ENCODE measurements at places on chromosomes 6 and 20.
A peak's percentile ranks its signal among the peaks of the same experiment; 100 is the strongest.

DNA sequence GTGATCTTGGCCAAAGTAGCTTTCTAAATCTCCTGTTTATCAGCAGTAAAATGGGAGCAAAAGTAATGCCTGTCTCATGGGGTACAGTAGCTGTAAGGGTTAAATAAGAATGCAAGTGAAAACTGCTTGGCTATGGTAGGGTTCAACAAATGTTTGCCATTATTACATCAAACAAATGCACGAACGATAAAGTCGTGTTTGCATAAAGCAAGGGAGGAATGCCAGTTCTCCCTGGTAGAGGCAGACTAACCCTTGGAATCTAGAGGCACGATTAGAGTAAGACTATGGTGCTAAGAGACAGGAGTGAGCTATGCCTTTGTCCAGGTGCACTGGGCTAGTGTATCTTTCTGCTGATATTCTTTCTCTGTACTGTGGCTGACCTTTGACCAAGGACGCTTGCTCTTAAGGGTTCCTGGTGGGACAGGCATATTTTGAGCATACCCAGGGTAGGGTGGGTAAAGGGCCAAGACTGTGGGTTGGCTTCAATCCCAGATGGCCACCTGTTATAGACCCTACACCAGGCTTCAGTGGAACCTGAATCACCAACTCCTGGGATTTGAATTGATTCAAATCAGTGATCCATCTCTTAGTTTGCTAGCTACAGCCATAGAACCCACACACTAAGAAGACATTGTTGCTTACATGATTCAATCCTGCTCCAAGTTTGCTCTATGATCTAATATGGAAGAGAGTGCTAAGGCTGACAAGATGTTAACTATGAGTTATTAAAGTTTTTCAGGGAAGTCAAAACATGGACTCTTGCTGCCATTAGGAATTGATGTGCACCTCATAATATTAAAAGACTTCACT, 139.9 kb downstream of the CCDC170 start:
- DNase-seq, result no peak

DNA sequence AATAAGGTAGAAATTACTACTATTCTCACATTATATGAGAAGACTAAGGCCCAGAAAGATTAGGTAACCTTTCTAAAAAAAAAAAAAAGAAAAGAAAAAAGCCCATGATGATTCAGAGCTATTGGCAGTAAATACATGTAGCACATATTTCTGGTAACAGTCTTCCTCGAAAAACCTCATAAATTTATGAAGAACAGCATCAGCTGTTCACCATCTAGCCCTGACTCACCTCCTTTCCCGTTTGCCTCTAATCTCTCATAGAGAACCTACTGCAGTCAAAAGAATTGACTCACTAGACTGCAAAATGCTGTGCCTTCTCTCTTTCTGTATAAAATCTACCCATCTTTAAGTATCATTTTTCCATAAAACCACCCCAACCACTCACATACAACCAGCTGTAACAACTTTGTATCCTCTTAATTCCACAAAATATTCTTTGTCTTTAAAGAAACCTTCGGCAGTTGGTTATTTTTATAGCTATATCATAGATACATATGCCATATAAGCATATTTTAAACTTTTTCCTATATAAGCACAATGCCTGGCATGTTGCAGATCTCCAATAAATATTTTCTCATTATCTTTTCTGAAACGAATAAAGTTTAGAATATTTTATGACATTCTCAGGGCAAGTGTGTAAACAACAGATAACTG, 152.7 kb upstream of the ENPP5 start:
- no peak for DNase-seq

DNA sequence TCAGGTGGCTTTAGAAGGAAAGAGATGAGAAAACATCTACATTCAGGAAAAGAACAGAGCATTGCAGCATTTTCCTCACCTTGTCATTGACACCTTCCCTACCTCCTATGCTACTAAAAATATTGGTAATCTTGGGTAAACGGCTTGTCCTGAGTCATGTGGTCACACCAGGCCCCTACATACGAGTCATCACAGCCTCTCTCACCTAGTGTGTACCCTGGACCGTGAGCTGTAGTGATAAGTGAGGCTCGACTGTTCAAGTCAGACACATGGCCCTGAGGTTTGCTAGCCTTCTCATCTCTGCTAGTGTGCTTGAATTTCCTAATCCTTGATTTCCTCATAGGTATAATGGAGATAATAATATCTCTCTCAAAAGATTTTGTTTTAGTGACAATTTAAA, 29.6 kb upstream of the TMEM244 start:
- DNase-seq, result no peak

DNA sequence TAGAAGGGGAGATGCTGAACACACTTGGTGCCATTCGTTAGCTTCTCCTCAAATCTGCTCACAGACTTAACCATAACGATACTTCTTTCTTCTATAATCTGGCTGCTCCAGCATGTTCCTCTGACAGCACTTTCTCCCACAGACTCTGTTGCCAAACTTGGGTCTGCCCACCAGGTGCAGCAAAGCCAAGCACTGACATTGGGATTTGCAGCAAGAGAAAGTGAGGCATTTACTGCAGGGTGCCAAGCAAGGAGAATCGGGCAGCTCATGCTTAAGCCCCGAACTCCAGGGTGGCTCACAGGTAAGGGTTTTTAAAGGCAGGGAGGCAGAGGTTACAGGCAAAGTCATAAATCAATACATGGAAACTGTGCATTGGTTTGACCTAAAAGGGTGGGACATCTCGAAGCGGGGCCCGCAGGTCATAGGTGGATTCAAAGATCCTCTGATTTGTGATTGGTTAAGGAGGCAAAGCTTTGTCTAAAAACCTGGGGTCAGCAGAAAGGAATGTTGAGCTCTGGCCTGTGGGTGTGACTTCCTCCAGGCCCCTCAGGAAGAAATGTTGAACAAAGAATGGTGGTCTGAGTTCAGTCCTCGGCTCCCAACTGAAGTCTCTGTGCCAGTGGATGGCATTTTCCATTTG, 25.1 kb upstream of the PNPLA1 start:
- no peak for DNase-seq

GRCh38 chr6:98967616-98968015, 19.9 kb upstream of the FBXL4 start:
- DNase-seq, result no peak

DNA sequence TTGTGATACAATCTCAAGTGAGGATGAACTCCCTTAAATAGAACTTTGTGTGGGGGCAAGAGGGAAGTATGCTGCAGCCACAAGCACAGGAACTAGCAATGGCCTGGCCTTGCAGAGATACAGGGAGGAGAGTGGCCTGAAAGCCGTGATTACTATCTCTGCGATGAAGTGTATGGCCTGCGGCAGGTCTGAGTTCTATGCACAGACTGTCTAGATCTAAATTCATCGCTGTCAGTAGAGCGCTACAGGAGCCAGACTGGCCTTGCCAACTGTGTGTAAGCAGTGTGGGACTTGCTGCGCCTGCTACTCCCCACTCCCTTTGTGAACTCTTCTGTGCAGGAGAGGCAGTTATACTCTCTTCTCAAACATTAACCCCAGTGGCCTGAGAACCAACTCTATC, 997.0 kb downstream of the GRIK2 start:
- no peak for DNase-seq

DNA sequence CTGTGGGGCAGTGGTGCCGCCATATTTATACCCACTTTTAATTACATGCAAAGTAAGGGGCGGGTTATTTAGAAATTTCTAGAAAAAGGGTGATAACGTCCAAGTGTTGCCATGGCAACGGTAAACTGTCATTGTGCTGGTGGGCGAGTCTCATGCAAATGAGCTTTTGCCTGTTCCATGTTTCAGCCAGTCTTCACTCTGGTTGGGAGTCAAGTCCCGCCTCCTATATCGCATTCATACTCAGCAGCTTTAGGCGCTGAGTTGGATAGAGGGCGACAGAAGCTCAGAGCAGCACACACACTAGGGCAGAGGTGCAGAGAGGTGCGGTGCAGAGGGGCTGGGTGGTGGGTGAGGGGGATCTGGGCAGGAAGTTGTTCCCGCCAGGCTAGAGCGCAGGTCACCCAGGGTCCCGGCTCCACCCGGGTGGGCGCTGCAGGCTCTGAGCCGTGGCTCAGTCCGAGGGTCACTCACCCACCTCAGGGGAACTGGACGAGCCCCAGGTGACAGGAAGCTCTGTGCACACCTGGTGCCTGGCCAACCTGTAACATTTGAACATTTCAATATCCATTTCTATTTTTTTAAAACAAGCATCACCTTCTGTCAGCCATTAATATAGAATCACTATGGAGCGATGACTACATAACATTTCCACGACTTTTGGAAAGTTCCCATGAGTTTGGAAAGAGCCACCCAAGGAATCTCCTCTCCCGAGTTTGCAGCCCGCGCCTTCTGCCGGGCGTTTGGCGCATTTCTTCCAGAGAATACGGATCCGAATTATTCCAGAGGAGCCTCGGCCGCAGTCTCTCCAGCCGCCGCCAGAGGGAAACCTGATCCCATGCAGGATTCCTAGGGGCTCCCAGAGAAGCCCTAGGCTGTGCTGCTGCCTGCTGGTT, 89.1 kb upstream of the PHACTR3 start:
- DNase-seq, result peak; percentile 89

DNA sequence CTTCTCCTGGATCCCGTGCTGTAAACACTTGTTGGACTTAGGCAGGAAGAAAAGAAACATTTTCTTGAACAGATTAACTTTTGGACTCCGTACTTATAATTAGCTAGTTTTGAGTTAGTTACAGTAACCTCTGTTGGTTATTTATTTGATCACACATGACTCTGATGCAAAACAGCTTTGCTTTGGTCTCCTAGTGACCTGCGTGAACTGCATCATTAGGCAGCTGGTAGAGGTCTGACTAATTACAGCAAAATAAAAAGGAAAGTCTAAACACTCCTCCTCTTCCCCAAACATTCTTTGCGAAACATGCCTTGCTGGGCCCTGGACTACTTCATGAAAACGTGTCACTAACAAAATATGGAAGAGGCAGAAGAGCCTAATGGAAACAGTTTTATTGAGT, 61.1 kb upstream of the ZFP64 start:
- DNase-seq, result no peak
